ENCODE measurements at places on chromosomes 5 and 9.
A peak's percentile ranks its signal among the peaks of the same experiment; 100 is the strongest.

GRCh38 chr5:29382780-29383179 lies 1810.7 kb upstream of the CDH6 start:
- DNase-seq: no peak

GRCh38 chr5:56323505-56323904 lies 90.4 kb upstream of the ANKRD55 start:
- DNase-seq: peak; percentile 71

- DNase-seq: peak; percentile 25
Observed at GRCh38 chr9:16637218-16637617, 233.3 kb downstream of the BNC2 start.

GRCh38 chr5:172800088-172800551 lies 29.1 kb upstream of the DUSP1 start:
- DNase-seq: peak; percentile 86

DNA sequence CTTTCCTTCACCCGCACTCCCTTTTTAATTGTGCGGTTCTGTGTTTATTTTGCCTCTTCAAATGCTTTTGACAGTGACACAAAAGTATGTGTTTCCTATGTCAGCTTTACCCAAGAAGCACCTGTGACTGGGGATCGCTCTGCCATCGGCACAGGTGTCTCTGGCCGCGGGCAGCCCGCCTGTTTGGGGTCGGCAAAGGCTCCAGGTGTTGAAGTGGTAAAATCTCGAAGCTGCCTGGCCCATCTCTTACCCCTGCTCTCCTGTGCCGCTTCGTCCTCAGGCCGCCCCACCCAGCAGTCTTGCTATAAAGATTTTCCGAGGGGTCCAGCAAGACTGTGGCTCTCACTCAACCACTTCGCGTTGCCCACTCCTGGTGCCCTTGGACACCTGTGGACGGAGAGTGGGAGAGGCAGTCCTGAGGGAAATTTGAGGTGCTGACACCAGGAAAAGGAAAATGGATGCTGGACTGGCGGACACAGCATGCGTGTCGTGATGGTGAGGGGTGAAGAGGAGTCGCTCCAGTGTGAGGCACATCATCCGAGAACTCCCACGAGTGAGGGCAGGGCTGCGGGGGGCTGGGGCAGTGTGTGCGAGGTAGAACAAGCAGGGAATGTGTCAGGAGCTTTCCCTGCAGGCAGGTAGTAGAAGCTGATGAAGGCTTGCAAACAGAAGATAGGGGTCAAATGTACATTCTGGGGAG lies 29.1 kb upstream of the CEP72 start:
- no peak for DNase-seq

DNA sequence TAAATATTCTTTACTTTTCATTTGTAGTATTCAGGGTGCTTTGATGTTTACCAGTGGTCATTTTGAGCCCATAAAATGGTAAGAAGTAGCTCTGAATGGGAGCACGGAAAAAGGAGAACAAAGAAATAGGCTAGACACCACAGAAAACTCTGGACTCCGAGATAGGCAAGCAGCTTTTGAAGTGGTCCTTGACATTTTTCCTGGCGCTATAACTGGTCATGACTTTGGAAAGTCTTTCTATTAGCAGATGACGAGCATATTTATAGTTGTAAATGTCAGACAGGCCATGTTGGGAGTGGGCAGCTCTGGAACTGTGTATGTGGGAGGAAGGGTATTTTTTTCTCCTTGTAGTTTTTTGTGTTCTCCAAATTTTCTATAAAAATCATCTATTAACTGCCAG lies 126.1 kb upstream of the POC5 start:
- no peak for DNase-seq

- no peak for DNase-seq
Observed at GRCh38 chr9:3648266-3648665, 122.5 kb upstream of the RFX3 start.

- no peak for DNase-seq
Observed at GRCh38 chr5:127804886-127805426, 101.8 kb downstream of the CCDC192 start.

DNA sequence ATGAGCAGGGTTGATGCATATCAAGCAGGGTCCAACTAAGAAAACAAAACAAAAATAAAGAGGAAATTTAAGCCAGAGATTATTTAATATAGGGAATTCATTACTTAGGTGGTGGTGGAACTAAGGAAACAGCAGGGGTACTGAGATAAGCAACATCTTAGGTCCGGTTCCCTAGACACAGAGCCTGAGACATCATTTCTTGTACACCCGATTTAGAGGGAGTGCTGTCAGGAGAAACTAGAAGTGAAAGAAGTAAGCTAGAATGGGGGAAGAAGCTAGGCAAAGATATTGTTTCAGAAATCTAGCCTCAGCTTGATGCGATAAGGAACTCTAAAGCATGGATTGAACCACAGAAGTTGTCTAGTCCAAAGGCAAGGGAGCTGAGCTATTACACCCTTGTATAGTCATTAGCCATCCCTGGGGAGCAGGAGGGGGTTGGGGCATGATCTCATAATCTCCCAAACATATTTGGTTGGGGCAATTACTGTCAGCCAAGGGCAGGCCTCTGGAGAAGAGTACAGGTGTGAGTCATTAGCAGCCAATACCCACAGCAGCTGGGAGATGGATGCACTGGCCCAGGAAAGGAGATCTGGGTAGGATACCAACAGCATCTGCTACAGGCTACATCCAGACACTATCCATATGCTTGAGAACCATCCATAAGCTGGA lies 194.5 kb downstream of the ARL15 start:
- no peak for DNase-seq

GRCh38 chr9:128419061-128419925 lies 1.4 kb upstream of the CERCAM start:
- no peak for DNase-seq

GRCh38 chr5:65066387-65067146 lies 297.8 kb downstream of the CWC27 start:
- peak; percentile 16 for DNase-seq

DNA sequence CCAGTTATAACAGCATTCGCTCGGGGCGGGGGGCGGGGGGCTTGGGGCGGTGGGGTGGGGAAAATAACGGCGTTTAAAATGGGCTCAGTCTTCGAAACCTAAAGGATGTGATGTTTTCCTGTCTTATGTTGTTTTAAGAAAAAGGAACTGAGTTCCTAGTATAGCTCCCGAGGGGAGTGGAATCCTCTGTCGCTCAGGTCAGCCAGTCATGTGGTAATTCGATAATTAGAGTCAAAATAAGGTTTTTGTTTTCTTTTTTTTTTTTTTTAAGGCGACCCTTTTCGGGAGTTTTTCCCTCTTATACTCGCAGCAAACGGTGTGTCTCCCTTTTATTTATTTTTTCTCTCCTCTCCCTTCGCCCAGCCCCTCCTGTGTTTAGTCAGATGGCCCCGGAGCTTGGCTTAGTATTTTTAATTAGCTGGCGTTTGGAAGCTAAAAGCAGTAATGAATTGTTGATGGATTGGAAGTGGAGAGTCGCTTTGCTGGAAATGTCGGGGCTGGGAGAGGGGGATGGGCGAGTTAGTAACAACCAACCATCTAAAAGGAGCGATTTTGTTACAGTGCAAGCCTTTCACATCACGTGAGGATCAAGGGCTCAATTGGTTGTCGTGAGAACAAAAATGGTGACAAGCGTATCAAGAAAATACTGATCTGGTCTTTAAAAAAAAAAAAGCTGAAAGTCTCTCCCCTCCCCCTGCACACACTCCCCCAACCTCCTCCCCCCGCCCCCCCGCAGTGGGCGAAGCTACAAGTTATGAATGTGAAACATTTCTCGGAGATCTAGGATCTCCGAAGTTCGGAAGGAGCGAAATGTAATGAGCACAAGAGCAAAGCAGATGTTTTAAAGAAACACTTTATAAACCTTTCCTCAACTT lies 714 bp upstream of the ZNF608 start:
- DNase-seq: peak; percentile 96

DNA sequence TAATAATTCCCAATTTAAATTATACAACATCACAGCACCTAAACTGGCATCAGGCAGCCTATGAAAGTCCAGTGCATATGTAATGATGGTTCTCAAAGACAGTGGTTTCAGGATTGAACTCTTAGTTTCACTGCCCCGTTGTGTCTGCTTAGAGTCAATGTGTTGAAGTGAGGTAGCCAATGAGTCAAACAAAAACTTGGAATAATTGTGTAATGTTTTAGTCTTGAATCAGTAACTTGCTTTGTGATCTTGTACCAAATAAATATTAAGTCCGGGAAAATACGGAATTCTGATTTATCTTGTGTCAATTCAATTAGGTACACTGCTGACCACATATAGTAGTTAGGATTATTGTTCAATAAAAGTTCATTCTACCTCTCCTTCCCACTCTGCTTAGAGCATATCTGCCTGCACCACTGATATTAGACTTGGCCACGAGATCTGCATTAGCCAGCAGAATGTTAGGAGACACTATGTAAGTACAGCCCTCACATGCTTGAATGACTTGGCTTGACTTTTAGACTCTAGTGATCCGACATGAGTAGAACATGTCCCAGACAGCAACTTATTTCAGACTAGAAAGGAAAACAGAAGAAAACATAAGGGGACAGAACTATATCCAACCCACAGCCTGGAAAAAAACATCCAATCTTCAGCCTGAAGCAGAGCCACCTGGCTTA lies 441.5 kb upstream of the PTGER4 start:
- no peak for DNase-seq

DNA sequence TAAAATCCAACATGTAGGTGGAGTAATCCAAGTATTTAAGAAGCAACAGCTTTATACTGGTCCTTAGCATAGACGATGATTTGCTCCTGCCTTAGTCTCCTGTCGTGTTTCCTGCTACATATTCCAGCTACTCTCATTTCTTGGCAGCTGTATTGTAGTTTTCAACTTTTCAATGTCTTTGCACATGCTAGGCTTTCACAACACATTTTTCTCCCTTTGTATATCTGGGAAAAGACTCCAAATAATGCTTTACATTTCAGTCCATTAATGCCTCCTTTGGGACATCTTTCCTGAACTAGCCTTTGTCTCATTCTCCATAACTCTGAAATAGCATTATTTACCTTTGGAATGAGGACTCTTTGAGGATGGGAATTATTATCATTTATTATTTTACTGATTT lies 508.0 kb downstream of the PTPRD start:
- DNase-seq: no peak

DNA sequence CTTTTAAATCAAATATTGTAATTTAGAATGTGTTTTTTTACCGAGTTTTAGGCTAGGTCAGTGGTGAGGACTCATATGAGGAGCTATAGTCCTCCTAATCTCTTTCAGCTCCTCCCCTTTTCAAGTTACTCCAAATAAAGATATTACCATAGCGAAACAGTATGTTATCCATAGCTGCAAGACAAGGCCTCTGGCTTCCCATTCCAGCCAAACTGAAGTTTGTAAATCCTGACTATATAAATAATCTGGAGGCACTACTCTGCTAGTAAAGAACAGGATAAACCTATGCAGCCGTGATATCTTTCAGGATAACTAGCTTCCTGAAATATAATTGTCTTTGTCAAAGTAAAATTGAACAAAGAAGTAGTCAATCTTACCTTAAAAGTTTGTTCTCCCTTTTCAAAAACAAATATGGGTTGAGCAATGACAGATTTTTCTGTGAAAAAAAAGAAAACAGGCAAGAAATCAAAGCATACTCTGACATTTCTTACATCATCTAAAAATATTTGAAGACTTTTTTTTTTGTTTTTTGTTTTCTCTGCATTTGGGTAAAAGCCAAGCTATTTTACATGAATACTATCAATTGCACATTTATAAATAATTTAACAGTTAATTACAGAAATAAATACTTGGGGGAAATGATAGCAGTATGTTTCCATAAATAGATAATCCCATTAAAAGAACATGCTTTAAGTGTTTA lies 29.3 kb upstream of the NADK2 start:
- no peak for DNase-seq

- DNase-seq: no peak
Observed at GRCh38 chr5:94314460-94315131, 303.8 kb downstream of the KIAA0825 start.

DNA sequence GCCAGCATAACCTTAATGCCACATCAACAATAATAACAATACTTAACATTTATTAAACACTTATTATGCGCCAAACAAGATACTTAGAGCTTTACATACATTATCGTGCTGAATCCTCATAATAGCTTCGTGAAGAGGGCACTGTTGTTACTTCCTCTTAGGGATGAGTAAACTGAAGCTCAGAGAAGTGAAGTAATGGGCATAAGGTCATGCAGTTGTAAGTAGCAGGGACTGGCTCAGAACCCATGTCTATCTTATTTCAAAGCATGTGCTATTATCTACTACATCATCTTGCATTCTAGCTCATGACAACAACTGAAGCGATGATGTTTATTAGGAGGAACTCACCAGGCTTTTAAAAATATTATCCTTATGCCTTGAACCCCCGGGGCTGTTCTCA lies 34.9 kb upstream of the PPP3R2 start:
- DNase-seq: no peak

- DNase-seq: peak; percentile 78
Observed at GRCh38 chr9:107751567-107752210, 262.1 kb upstream of the KLF4 start.

DNA sequence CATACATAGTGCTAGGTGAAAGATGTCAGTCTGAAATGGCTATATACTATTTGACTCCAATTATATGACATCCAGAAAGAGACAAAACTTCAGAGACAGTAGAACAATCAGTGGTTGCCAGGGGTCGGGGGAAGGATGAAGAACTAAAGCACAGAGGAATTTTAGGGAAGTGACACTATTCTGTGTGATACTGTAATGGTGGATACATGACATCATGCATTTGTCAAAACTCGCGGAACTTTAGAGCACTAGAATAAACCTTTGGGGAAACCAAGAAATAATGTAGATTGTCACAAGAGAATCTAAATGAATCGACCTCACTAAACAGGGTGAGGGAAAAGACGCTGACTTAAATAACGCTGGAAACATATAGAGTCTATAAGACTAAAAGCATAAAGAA lies 107.0 kb upstream of the RETREG1 start:
- DNase-seq: no peak

DNA sequence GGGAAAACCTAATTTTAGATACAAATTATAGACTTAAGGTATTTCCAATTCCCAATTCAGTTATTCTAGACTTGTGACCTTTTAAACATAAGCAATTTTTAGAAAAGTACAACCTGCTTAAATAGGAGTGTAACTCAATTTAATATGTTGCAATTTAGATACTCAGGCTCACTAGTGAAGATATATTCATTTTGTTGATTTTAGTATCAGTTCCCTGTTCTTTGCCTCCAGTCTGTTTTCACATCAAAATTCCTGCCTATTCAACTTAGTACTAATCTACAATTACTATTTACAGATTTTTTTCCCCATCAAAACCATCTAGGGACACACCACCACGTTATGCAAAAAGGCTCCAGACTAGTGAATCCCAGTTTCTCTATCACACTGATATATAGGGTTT lies 30.4 kb downstream of the PWWP2A start:
- no peak for DNase-seq
